ENCODE measurements at places on chromosomes 13 and 19.

GRCh38 chr13:32511482-32511881 lies 27.1 kb downstream of the N4BP2L2 start:
- no peak for DNase-seq

DNA sequence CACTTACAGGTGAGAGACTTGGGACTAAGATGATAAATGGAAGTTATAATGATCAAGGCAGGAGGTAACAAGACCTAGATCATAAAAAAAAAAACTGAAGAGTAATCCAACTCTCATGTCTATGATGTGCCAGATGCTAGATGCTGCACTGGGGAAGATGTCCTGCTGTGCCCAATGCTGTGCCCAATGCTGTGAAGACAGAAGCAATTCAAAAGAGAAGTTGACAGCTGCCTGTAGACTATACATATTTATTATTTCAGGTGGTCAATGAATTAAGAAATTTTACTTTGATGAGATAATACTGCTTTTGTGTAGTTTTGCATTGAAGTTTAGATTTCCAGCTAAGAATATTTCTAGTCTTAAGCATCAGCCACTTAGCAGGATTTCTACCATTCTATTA lies 21.5 kb downstream of the VWA8 start:
- no peak for DNase-seq

- DNase-seq, result no peak
These were observed 531.3 kb downstream of the RFC3 start for GRCh38 chr13:34349091-34349722.

DNA sequence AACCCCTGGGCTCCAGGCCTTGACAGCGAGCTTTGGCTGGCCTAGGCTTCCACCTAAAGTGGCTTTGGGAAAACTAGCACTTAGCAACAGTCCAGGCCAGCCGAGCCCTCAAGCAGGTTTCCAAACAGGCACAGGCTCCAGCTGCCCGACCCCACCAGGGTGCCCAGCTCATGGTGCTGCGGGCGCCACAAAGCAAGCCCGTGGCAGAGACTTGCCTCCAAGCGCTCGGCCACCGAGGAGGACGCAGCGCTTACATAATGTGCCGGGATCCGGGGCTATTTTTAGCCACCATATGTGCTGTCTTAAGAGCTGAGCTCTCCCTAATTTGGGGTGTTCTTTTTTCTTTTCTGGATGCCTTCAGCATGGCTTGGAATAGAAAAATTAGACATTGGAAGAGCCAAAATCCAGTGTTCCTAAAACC lies 56.1 kb upstream of the F7 start:
- DNase-seq, result no peak

DNA sequence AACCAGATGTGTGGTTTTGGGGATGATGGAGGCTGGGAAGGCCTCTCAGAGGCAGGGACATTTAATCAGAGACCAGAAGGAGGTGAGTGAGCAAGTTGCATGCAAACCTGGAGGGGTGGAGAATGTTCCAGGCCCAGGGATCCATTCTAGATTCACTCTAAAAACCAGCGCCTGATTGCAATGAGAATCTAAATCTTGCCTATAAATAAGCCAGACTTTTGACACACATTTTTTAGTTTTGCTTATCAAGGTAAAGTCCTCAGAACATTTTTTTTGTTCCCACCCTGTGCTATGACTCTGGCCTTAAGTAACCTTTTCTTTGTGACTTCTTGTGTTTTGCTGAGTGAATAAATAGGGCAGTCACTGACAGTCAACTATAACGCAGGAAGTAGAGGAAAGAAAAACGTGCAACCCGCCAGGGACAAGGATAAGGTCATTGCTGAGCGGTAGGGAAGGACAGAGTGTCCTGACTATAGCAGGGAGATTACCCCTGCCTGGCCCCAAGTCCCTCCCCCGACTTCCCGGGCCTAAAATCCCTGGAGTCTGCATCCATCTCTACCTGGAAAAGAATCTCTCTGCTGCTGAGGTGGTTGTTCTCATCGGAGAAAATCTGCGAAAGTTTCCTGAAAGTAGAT lies 14.4 kb downstream of the RGL3 start:
- DNase-seq, result no peak

DNA sequence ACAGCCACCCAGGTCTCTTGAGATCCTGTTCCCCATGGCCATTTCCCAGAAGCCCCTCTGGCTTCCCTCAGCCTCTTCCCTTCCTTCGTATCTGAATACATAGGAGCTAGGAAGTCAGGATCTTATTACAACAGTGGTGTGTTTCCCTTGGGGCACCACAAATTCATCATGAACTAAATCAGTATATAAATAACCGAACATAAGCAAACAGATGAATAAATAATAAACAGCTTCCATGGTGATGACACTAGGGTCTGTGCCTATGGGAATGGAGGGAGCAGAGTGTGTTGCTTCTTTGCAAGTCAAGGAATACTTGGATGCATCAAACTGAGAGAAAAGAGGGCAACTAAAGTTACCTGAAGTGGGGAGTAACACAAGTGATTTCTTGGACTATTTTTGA lies 527.6 kb downstream of the LMO7 start:
- DNase-seq, result no peak

- no peak for DNase-seq
These were observed 230.7 kb downstream of the NDFIP2 start for GRCh38 chr13:79711631-79712030.

GRCh38 chr13:95642028-95642621 lies 2.4 kb downstream of the DZIP1 start:
- DNase-seq, result peak; percentile 59

All from Caco-2 (cell line).